ENCODE measurements at places on chromosomes 1 and 21.

DNA sequence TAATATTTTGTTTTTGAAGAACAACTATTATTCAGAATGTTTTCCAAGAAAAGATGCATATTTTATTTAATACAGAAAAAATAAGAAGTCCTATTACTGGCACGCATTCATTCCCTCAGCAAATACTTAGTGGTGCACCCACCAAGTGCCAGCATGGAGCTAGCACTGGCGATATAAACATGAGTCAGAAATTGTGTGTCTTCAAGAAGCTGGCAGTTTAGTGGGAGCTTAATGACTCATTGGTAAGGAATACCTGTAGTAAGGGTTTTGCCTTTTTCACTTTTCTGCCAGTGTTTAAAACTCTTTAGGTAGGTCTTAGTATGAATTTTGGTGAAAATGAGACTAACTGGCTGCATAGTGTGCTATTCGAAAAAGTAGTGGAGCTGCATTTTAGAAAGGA lies 6.3 kb downstream of the MAGI3 start:
- no peak for DNase-seq

- DNase-seq, result no peak
These were observed 4.1 kb downstream of the KRTAP15-1 start for GRCh38 chr21:30444204-30444603.

- no peak for DNase-seq
These were observed 6.6 kb downstream of the TBX19 start for GRCh38 chr1:168287237-168287664.

- DNase-seq, result no peak
These were observed 64.3 kb upstream of the IRF2BP2 start for GRCh38 chr1:234674218-234674815.

GRCh38 chr1:78536427-78536826 lies 45.7 kb downstream of the PTGFR start:
- DNase-seq, result no peak

- DNase-seq, result no peak
These were observed 183.9 kb downstream of the CAMTA1 start for GRCh38 chr1:6969106-6969505.

- DNase-seq, result no peak
These were observed 16.6 kb upstream of the ATP2B4 start for GRCh38 chr1:203609979-203610493.

DNA sequence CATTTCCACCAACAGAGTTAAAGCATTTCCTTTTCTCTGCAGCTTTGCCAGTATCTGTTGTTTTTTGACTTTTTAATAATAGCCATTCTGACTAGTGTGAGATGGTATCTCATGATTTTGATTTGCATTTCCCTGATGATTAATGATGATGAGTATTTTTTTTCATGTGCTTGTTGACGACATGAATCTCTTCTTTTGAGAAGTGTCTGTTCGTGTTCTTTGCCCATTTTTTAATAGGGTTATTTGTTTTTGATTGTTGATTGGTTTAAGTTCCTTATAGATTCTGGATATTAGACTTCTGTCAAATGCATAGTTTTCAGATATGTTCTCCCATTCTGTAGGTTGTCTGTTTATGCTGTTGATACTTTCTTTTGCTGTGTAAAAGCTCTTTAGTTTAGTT lies 37.9 kb upstream of the PALMD start:
- no peak for DNase-seq

- no peak for DNase-seq
These were observed 33.6 kb downstream of the CD58 start for GRCh38 chr1:116537040-116537831.

DNA sequence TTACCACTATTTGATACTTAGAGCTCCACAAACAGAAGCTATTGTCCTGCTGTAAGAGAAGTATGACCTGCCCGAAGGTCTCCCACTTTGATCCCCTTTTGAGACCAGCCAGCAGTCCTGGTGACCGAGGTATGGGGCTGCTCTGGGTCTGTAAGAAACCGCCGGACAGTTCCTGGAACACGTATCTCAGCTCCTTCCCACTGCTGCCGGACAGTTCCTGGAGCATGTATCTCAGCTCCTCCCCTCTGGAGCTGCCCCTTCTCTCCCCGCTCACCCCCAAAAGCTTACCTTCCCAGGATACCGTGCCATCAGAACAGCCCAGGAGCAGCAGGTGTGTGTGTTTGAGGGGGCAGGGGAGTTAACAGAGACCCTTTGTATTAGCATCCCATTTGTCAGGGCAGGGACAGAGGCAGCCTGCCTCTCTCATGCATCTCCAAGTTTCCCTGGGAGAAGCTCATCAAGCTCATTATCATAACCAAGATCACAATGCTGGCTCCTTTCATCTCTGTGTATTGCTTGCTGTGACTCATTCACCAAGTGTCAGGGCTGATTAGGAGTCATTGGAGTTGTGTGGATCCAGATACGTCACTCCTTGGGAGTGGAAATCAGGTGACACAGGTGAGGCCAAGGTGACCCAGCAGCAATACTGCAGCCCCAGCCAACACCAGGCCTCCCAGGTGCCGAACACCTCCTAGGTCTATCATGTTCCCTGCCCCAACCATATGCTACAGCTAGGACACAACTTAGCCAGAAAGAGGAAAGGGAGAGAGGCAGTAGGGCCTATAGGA lies 25.3 kb downstream of the OPTC start:
- no peak for DNase-seq

GRCh38 chr21:29394051-29394450 lies 95.3 kb downstream of the BACH1 start:
- DNase-seq, result no peak

DNA sequence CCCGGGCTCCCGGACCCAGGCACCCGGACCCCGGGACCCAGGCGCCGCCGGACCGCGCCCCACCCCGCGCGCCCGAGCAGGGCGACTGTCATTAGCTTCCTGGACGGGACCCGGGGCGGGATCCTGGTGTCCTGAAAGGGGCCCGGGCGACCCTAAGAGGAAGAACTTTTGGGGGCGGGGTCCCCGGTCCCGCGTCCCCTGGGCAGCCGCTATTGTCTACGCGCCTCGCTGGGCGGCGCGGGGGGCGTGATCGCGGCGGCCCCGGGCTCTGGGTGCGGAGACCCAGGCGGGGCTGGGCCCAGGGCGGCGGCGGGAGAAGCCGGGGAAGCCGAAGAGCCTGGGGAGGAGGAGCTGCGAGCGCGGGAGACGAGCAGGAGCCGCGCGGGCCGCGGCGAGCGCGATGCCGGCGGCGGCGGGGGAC lies 465 bp downstream of the HUNK start:
- DNase-seq, result no peak

GRCh38 chr1:214566158-214567104 lies 15.0 kb upstream of the PTPN14 start:
- DNase-seq, result no peak

DNA sequence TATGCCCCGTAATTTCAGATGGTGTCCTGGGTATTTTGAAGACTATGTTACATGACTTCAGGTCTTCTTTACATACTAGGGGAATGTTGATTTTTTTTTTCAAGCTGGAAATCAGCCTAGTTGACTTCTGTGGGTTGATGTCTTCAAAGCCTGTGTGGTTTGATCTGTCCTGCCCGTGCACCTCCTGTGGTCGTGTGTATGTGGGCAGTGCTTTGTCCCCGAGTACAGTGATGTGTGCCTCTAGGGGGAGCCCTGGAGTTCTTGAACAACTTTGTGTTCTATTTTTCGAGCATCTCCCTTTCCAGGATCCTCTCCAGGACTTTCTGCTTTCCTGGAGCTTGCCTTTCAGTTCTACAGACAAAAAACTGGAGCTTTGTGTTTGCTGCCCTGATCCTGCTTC lies 28.9 kb downstream of the OBSCN start:
- DNase-seq, result no peak

DNA sequence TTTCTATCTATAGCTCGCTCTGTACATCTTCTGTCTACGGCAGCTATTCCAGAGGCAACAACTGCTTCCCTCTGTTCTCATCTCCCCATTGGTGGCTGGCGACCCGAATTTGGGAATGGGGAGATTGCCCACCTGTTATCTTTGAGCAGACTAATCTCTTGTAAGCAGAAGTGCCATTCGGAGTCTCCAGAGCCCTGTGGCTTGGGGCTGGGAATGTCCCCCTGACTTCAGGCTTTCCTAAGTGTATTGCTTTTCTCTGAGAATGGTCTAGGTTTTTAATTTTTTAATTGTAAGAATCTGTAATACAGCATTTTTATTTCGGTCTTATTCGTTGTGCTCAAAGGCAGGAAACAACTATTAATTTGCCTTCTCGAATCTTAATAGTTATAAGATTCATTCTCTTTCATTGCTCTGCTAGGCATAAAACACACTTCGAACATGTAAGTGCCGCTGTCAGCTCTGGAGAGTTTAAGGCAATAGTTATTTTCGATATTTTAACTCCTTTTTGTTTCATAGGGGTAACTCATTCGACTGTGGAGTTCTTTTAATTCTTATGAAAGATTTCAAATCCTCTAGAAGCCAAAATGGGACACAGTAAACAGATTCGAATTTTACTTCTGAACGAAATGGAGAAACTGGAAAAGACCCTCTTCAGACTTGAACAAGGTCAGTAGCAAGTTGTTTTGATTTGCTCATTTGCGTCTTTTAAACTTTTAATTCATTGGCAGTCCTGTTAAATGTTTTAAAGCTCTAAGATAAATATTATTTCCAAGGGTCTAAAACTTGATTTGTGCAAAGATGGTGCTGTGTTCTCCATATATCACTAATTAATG lies 514 bp downstream of the AGL start:
- no peak for DNase-seq

GRCh38 chr1:208919371-208919770 lies 664.1 kb upstream of the CAMK1G start:
- no peak for DNase-seq

GRCh38 chr1:44472620-44473525 lies 67.8 kb downstream of the RNF220 start:
- no peak for DNase-seq

GRCh38 chr1:116195077-116195868 lies 84.1 kb downstream of the MAB21L3 start:
- no peak for DNase-seq

GRCh38 chr1:239243006-239243405 lies 143.4 kb upstream of the CHRM3 start:
- DNase-seq, result no peak

DNA sequence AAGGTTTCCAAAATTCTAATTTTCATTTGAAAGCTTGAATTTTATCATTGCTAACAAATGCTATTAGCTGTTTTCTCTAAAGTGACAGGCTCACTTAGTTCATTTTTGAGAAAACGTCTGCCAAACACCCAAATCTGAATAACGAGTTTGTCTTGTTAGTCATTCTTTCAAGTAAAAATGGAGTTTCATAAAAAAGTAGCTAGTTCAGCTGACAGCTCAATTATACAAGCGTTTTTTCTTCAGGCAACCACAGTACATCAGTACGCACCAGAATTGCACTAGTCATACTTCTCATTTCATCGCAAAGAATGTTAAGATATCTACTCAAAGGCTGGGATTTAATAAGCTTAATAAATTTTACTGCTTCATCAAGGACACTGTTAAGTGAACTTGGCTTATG lies 72.3 kb upstream of the SLFNL1 start:
- no peak for DNase-seq

GRCh38 chr1:118335331-118335732 lies 150.3 kb upstream of the SPAG17 start:
- no peak for DNase-seq

DNA sequence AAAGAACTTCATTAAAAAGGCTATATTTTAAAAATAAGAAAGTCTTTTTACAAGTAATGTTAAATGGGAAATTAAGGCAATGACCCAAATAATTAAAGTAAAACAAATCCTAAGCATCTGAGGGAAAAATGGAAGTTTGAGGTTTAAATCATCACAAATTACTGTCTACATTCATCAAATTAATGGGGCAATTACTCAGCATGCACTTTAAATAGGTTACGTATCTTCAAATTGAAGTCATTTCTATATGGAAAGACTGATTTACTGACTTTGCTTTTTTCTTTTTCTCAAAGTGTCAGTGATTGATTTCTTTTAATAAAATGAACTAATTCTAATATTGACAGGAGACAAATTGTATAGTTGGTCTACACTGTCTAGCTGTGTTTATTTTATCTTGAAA lies 1452.3 kb downstream of the NCAM2 start:
- DNase-seq, result no peak

- DNase-seq, result no peak
These were observed 50.9 kb downstream of the VANGL2 start for GRCh38 chr1:160451119-160451858.

DNA sequence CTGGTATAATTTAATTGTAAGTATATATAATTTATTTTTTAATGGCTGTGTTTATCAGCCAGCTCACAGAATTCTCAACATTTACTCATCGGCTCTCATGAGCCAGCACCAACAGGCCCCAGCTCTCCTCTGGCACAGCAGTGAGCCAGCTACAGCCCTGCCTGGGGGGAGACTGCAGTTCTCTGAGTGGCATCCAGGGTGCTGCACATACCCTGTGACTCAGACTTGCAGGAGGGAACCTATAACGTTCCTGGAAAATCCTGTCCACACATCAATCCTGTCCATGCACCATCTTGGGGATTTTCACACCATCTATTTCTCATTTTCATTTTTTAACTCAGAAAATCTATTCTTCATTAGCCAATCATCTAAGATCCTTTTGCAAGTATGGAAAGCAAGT lies 36.5 kb downstream of the FHAD1 start:
- no peak for DNase-seq

DNA sequence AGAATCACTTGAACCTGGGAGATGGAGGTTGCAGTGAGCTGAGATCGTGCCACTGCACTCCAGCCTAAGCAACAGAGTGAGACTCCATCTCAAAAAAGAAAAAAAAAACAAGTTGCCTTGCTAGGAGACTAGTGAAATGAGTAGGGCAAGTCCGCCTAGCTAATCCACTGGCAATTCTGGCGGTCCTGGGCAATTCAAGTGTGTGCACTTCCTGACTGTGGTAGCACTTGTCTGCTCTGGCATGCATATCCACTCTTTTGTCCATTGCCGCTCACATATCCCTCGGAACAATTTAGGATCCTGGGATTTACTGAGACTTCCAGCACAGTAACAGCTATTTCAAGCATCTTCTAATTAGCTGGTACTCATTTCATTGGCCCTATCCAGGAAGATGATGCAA lies 426.3 kb upstream of the ADGRL2 start:
- DNase-seq, result no peak

GRCh38 chr1:196324345-196324744 lies 283.9 kb downstream of the KCNT2 start:
- DNase-seq, result no peak

DNA sequence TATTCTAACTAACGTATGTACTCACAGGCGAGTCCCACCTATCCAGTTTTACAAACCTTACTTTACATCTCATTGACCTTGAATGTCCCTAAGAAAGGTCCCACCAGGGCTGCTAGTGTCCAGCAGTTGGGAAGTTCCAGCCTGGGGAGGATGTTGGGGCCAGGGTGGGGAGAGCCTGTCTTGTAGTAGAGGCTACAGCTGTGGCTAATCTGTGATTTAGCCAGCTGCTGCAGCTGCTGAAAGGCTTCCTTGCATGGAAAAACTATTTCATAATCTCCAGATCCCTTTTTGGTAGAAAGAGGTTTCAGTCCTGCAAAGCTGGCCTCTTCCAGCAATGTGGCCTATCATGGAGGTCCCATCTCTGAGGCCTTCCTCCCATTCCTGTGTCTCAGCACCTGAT lies 23.1 kb downstream of the TNN start:
- no peak for DNase-seq

Measured in activated T-cell treated with anti-CD3 and anti-CD28 coated beads for 1 hour (primary cell).